ENCODE measurements at places on chromosomes 5 and 9.

GRCh38 chr9:30349526-30350513 is 2034.6 kb upstream of the ACO1 start:
- no peak for DNase-seq

DNA sequence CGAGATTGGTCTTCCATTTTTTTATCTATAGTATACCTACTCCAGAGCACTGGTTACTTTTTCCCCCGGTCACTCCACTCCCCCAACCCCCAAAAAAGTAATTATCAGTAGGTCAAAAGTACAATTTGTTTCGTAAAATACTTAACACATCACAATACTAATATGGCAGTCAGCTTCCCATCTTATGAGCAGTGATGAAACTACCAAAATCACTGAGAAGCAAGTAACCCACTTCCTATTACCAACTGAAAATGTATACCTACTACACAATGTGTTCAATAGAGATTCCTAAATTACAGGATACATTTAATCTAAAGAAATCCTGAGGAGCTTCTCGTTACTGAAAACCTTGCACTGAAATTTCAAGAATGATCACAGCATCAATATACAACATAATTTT is 1.9 kb downstream of the CERT1 start:
- DNase-seq, result no peak

GRCh38 chr9:8224381-8224801 is 424.8 kb upstream of the DMAC1 start:
- DNase-seq, result no peak

DNA sequence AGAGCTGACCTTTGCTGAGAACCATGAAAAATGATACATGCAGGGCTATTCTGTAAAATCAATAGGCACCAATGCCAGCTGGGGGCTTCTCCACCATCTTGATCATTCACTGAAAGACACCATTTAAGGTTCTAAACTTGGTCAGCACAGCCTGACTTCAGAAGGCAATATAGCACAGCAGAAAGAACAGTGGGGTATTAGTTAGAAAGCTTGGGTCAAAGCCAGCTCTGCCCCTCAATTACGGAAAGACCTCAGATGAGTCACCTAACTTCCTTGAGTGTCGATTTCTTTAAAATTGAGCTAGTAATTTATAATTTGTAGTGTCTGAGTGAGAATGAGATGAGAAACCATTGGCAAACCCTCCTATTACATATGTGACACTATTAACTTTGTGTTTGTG is 3.4 kb downstream of the TNC start:
- DNase-seq, result no peak

GRCh38 chr9:24900179-24900578 is 354.5 kb upstream of the IZUMO3 start:
- DNase-seq, result no peak

- DNase-seq, result no peak
Observed at GRCh38 chr5:144206141-144206540, 35.5 kb downstream of the KCTD16 start.

GRCh38 chr5:102545175-102545574 is 46.4 kb upstream of the SLCO6A1 start:
- no peak for DNase-seq

GRCh38 chr9:92353051-92353450 is 27.3 kb downstream of the CENPP start:
- DNase-seq, result no peak

GRCh38 chr5:88130211-88130815 is 138.3 kb downstream of the TMEM161B start:
- no peak for DNase-seq

- no peak for DNase-seq
Observed at GRCh38 chr9:111008158-111009075, 29.9 kb downstream of the LPAR1 start.

GRCh38 chr9:96327694-96328352 is 25.8 kb upstream of the HSD17B3 start:
- no peak for DNase-seq

- DNase-seq, result no peak
Observed at GRCh38 chr5:89260254-89260653, 377.3 kb upstream of the MEF2C start.

GRCh38 chr9:131841765-131842318 is 102.0 kb upstream of the RAPGEF1 start:
- DNase-seq, result no peak

GRCh38 chr5:74889523-74890105 is 23.4 kb upstream of the FAM169A start:
- no peak for DNase-seq

DNA sequence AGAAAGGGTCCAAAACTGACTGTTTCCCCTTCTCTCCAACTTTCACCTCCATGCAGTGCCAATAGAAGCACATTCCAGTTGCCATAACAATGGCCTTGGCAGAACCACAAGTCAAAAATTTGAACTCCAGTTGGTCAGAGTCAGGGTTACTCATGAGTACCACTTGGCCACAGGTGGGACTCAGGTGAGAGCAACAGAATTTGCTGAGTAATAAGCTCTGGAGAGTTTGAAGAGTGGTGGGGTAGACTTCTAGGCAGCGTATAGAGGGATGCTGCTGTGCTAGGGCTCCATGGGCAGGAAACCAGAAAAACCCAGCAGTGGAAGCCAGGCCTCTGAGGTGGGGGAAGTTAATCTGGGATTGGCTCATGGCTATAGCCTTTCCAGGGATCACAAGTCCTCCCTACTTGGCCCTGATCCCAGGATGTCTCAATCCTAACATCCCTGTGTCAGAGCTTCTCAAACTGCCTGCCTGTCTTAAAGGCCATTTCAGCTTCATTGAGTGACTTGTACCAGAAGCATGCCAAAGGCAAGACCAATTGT is 30.2 kb downstream of the SNX18 start:
- DNase-seq, result no peak

GRCh38 chr5:147359101-147359500 is 124.3 kb downstream of the STK32A start:
- DNase-seq, result no peak

DNA sequence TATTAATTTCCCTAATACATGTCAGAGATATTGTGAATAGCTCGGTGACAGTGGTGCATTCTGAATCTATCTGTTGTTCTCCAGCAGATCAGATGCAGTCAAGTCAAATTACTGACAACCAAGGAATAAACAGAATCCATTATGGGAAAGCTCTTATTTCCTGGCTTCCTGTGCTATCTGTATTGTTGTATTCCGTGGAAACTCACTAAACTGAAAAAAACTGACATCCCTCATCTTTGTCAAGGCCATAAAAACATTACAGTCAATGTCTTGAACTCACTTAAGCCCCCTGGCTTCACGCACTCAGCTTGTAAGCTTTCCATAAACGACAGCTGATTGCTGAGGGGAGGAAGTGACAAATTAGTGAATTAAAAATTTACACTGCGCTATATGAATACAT is 245.9 kb downstream of the CTNND2 start:
- DNase-seq, result no peak

DNA sequence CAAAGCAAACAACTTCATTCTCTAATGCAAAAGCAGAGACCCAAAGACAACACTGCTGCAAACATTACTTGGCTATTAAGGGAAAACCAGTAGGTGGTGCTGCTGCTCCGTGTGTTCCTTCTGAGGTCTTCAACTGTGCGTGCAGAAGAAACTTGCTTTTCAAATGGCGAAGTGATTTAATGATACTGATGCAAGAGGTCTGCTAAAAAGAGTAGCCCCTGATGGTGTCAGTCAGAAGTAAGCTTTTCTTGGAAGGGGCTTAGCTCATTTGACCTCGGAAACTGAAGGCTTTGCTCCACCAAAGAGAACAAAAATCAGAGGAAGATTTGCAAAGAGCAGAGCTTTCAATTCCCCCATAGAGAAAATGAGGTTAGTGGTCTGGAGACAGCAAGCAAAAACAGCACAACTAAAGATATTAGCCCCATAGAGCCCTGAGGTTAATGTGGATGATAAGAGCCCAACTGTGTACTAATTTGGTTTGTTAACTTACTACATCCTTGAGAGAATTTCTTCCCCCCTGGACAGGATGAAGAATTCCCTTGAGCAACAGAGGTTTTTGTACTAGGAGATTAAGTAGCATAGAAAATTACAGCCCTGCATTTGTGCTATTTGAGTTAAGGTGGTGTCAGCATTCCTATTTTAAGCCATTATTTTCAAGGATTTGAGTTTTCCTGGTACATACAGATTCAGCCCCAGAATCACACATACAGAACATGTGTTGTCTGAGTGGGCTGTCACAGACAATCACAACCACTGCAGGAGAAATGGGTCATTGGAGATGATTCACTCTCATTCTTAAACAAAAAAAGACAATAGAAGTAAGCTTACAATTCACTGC is 153.2 kb upstream of the C9orf72 start:
- peak; percentile 24 for DNase-seq

DNA sequence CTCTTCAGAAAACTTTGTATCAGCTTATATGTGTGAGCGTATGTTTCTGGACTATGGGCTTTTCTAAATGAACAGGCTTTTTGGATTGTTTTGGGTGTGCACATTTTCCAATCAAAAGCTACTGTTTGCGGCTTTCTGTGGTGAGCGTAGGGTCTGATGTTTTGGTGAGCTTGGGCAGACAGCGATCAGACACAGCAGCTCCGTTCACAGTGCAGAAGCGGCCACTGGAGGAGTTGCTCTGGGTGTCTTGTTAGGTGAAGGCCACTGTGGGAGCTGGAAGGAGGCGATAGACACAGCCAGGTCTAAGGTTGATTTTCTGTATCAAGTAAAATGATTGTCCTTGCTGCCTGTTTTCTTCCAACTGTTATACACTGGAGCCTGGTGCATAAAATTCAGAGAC is 11.1 kb downstream of the PRRC2B start:
- DNase-seq, result no peak

DNA sequence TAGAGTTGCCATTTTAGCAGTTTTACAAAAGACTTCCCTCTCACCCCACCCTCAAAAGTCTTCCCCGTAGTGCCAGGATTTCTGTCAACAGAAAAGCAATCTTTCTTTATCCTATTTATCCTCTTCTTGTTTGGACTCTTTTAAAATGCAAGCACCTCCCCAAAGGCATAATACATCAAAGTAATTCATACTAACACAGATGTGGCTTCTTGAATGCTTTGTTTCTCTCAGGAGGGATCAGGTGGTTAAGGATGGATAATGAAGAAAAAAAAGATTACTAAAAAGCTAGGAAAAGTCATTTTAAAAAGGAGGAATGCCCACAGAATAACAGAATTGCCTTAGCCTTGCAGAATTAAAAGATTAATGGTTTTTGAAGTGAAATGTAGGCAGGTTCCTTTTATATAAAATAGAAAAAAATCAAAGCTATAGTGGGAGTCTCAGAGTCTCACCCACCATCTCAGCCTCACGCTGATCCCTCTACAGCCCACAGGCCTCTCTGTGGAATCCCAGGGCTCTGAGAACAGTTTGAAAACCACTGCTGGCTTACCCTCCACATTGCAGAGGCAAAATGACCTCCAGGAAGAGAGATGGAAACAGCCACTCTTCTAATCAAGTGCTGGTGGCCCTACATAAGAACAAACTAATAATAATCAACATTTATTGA is 102.2 kb downstream of the GCNT1 start:
- no peak for DNase-seq

DNA sequence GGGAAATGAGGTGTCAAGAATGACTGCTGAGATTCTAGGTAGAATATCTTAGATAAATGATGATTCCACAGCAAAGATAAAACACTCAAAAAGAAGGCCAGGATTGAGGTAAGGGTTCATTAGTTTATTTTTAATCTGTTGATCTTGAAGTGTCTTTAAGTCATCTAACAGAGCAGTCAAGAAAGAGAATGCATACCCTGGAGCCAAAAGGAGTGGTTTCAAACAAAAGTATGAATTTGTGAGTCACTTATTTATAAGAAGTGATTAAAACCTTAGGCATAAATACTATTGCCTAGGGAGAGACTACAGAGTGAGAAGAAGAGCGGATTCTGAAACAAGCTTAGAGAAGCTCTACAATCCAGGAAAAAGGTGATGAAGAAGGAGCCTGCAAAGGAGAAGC is 541.0 kb downstream of the DTWD2 start:
- DNase-seq, result no peak

GRCh38 chr5:91028499-91028956 is 354.6 kb downstream of the ARRDC3 start:
- DNase-seq, result no peak

- no peak for DNase-seq
Observed at GRCh38 chr5:154962494-154962893, 21.6 kb downstream of the MRPL22 start.

DNA sequence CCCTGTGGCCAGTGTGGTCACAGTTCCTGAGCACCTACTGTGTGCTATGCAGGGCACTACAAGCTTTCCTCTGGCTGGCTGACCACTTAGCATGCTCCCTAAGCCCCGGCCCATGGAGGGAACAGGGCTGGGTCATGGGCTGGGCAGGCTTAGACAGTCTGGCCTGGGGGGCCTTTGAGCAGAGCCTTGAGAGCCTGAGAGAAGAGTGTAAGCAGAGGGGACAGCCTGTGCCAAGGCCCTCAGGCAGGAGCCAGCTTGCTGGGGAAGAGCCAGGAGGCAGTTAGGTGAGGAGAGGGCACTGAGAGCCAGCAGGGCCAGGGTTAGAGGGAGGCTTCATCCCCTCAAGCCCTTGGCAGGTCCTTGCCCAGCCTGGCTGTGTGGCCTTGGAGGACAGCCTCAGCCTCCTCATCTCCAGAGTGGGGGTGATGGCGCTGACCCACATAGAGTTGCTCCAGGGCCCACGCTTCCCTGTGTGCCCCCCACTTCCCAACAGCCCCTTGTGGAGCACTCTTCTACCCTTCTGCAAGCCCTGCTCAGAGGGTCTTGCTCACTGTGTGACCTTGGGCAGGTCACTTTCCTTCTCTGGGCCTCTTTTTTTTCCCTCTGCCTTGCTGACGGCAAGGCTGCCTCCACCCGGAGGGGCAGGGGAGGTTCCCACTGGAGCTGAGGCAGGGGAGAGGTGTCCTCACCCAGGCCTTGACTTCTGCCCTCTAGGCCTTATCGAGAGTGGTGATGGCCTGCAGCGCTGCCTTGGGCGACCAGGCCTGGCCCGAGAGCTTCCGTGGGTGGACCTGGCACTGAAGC is 107.1 kb downstream of the PHF2 start:
- no peak for DNase-seq

GRCh38 chr5:163622799-163623198 is 117.4 kb downstream of the MAT2B start:
- DNase-seq, result no peak

DNA sequence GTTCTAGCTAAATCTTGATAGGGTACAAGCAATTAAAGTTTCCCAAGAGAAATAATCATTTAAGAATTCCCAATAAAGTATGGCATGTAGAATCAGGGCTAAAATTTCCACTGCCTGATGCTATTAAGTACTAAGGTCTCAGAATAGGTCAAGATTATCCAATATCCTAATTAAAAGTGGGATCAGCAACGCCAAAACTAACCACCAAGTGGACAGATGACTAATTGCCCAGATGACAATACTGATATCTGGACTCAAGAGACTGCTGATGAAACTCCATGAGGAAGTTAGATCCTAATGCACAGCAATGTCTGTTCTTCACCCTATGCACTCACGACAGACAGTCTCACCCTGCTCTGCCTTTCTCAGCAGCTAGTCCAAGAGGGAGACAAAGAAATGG is 14.3 kb downstream of the DEPDC1B start:
- no peak for DNase-seq
